Heart right ventricle (tissue), 16 donors: ENCODE measurements at places on chromosomes 6 and 20. TPM values are rescaled to one million over a fixed set of nuclear protein-coding genes. Genes with fewer than 3 reads are reported as not detected.

- peak; percentile 80 for DNase-seq
Measured at GRCh38 chr6:26022132-26022472, 59.5 kb downstream of the TRIM38 start.

DNA sequence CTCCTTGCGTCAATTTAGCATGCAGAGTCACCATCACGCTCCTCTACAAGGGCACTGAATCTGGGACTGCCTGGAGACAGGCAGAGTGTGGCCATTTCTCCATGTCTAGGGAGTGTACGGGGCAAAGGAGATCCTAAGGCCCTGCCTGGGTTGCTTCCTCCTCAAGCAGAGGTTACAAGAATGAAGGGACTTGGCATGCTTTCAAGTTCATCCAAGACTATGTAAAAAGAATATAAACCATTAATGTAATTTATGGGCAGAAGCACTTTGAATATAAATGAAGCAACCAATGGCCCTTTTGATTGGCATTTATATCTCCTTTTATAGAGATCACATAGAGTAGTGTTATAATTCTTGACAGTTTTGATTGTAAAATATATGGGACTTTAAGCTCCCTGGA lies 137.5 kb downstream of the BTBD3 start:
- no peak for DNase-seq

DNA sequence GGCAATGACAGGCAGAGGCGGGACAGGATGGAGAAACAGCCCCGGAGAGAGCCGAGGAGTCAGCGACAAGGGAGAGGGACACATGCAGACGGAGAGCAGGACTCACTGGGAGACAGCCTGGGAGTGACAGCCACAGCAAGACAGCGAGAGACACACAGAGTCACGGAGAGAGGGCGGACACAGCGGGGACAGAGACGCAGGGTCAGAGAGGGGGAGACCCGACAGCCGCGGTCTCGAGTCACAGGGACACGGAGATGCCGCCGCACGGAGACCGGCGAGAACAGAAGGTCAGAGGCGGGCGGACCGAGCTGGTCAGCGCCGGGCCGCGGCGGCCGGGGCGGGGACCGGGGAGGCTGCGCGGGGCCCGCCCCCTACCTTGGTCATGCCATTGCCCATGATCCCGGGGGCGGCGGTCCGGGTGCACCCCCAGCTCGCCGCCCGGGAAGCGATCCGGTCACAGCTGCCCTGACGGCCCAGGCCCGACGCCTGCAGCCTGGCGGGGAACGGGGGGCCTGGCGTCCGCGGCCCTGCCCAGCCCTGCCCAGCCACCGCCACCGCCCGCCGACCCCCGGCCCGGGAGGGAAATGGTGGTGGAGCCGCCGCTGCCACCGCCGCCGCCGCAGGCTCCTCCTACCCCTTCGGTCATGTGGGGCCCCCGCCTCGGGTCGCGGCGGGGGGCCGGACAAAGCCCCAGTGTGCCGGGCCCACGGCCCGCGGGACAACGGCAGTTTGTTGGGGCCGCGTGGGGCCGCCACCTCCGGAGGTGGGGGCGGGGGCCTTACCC lies at the start of the genes DUSP15 and TTLL9:
Gene DUSP15 (minus strand): TSS at position 586 of the 784 bp plus-strand sequence. CDS start 190 bp downstream, at position 396.
Gene TTLL9 (plus strand): TSS at position 693 of the 784 bp plus-strand sequence. CDS start 493 bp downstream, outside the sequence.
- DNase-seq, result peak; percentile 31

GRCh38 chr20:51122931-51123658 lies 100.2 kb upstream of the KCNG1 start:
- no peak for DNase-seq

Gene MRAP2
- polyA plus RNA-seq, result 0.15 TPM

Gene LTB
- 0.51 TPM for polyA plus RNA-seq

DNA sequence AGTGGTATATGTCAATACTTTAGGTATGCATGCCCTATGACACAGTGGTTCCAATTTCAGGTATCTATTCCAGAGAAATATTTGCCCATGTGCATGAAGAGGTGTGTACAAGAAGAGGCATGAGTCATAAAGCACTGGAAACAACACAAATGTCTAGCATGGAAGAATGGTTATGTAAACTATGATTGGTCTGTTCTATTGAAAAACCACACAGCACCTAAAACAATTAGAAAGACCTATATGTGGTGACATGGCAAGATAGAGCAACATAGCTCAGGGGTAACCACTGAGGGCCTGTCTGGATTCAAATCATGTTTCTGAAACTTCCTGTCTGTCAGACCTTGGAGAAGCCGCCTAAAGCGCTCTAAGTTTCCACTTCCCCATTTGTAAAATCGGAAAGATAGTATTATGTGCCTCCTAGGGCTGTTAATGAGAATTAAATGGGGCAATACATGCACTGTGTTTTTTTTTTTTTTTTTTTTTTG lies 76.0 kb upstream of the SHLD1 start:
- DNase-seq, result no peak

- no peak for DNase-seq
Measured at GRCh38 chr20:51363813-51364212, 178.7 kb downstream of the NFATC2 start.

DNA sequence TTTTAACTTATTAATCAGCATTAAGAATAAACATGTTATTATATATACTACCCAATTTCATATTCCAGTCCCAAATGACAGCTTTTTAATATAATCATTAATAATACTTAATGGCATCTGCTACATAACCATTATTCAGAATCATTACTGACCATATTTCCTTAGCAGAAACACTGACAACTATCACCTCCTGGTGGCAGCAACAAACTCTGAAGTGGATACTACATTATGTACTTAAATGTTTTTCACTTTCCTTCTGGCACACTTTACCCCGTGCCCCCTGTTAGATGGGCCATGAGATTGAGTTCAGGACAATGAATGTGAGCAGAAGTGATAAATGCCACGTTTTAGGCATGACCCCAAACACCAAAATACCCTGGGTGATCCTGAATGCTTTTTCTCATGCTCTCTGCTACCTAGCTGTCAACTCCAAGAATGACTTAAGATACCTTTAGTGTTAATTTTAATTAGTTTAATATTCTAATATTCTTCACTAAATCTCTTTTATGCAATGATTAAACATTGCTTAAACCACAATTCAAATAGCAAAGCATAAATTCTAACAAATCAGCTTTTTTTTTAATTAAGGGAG lies 77.1 kb downstream of the LMBRD1 start:
- DNase-seq, result no peak

- no peak for DNase-seq
Measured at GRCh38 chr20:13447385-13448180, 191.1 kb downstream of the TASP1 start.

DNA sequence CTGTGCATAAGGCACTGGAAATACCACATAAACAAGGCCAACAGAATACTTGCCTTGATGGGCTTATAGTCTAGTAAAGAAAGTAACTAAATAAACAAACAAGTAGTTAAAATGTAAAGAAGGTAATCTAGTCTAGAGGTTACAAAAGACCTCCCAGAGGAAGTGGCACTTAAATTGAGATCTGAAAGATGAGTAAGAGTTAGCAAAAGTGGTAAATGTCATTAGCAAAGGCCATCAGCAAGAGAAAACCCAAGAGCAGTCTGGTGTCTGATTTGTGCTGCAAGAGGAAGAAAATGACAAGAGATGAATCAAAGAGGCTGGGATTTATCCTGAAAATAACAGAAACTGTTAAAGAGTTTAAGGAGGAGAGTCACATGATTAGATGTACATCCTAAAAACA lies 96.6 kb upstream of the SMLR1 start:
- no peak for DNase-seq

GRCh38 chr6:128826606-128827005 lies 56.3 kb upstream of the LAMA2 start:
- DNase-seq, result no peak

Gene HLA-DPB1
- polyA plus RNA-seq, result 18.7 TPM

- DNase-seq, result no peak
Measured at GRCh38 chr6:143673669-143674068, 4.1 kb upstream of the PHACTR2 start.

Gene GPX5
- not detected for polyA plus RNA-seq

- no peak for DNase-seq
Measured at GRCh38 chr20:49602345-49603208, 34.6 kb upstream of the PTGIS start.

DNA sequence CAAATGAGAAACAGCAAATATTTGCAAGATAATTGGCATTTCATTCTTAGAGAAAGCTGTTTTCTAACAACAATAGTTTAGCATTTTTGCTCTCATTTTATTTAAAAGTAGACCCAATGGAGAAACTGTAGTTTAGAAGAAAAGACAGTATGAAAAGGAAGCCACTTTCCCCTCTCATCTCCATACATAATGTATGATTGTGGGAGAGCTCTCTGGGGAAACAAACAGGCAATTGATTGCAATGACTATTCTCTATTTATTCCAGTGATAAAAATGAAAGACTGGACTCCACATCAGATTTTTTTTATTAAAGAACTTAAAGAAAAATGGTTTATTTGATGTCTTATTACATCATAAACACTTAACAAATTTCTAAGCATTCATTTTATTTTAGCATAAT lies 116.8 kb upstream of the SASH1 start:
- DNase-seq, result no peak

DNA sequence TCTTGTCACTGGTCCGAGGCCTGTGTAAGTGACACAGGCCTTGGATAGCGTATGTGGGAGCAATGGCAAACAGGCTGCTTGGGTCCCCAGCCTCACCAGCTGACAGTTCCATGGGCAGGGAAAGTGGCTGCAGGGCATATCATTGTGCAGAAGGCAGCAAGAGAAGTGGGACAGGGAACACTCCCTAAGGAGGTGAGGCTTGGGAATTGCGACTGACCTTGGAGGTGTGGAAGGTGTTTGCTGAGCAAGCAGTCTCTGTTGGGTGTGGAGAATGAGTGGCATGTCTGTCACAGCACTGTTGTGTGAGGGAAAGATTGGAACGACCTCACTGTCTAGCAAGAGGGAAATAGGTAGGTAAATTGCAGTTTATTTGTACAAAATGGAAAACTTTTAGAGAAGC lies 16.8 kb downstream of the POFUT1 start:
- no peak for DNase-seq

DNA sequence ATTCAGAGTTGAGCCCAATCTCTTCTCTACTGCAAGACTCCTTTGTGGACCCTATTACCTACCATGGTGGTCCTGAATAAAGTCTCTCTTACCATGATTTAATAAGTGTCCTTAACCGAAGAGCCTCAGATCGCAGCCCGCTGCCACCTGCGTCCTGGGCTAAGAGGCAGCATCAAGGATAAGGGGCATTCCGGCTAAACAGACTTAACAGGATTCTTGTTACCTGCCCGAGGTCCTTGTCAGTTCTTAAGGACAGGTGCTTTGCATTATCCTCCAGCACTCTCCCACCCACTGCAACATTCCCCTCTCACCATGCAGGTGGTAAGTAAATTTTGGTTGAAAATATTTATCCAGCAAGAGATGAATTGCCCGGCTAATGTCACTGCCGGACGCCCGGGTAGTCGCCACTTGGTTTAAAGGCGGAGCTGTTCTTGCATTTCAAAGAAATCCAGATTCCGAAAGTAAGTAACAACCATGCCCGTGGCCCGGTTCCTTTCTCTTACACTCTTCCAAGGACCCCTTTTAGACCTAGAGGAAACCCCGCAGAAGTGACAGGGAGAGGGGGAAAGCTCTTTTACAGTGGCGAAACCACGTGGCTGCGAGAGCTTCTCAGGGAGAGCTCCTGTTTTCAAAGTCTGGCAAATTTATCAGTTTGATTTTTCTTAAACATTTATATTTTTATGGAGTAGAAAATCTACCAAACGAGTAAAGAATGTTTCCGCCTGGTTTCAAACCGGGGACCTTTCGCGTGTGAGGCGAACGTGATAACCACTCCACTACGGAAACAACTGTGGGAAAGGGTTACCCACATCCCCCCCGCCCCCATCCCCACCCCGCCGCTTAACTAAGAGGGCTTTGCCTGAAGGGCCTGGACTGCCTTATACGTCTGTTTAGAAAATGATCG lies 41.9 kb upstream of the PRSS16 start:
- DNase-seq, result no peak

DNA sequence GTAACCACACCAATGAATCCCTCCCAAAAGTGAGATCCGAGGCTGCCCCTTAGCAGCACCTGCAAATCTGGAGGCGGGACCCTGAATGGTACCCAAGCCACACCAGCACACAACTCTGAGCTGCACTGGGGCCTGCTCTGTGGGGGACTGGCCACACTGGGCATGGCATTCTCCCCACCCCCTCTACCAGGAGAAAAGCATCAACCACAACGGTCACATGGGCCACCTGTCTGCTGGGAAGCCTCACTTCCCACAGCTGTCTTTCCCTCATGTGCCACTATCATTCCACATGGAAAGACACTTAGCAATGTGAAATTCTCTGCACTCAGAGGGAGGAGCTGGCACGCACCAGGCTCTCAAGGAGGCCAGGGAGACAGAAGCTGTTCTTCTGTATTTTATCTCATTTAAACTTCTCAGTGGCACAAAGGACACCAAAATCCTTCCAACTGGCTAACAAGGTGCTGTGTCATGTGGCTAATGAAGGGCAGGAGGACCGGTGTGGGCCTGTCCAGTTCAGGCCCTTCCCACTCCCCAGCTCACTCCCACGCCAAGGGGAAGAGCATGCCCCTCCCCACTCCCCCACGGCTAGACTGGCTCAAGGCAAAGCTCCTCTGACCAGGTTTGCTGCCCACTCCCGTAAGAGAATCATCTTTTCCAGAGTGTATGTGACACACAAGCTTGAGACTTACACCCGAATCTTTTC lies 19.0 kb downstream of the YTHDF1 start:
- DNase-seq, result no peak

DNA sequence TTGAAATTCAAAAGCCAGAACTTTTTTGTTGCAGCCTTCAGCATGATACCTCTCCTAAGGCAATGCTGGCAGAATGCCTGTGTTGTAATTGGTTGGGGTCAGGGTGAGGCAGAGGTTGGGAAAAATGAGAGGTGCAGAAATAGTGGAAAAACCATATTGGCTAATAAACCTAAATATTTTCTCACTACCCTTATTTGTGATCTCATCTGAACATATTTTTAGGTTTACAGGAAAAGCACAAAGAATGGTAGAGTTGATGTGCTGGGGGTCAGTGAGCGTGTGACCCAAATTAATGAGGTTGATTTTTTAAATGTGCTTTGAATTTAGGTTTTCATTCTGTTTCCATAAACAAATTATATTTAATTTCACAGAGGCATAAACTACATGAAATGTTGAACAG lies 437.3 kb downstream of the HDGFL1 start:
- DNase-seq, result no peak

Gene SLC16A10
- polyA plus RNA-seq, result 2.5 TPM

Gene FANCE
- polyA plus RNA-seq, result 2.4 TPM

DNA sequence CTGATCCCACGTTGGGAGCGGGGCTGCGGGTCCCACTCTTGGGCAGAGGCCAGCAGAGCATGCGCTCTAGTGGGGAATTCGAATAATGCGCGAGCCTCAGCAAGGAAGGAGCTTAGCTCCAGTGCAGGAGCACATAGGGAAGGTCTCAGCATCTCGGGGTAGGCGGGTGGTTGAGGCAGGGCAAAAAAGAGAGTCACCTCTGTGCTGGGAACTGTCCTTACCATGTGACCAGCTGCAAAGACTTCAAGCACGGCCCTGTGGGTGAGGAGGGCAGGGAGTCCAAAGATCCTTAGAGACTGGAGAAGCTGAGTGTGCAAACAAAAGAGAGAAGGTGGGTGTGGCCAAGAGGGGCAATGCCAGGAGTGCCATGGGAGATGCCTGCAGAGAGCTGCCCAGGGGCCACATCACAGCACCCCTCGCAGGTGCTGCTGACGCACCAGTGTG lies 79.2 kb upstream of the CD93 start:
- no peak for DNase-seq
